ENCODE measurements at places on chromosomes 2 and 18.
A peak's percentile ranks its signal among the peaks of the same experiment; 100 is the strongest.

DNA sequence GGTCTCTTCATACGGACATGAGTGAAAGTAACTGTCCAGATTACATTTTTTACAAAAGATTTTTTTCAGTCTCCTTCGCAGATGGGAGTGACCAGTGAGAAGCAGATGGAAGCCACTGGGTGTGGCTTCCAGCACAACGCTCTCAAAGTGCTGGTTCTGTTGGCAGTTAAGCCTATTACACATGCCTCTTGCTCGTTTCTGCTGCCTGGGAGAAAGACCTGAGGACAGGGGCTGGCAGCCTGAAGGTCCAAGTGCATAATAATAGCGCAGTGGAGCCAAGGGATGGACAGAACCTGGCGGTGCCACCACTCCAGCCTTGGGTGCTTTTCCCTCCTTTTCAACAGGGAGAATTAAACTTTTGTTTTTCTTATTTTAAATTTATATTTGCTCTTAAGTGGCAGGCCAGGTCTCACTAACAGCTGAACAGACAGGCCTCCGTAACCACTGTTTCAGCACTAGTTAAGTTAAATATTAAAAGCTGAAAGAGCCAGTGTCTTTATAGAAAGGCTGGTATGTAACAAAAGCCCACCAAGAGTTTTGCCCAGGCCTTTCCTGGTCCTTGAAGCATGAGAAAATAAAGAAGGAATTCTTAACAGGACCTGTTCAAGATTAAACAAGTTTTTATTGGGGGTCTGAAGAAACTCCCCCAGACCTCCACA lies 1.2 kb upstream of the SKA1 start:
- no peak for DNase-seq

- no peak for DNase-seq
Observed at GRCh38 chr18:75654386-75654785, 226.9 kb upstream of the SMIM21 start.

GRCh38 chr2:241733391-241734207 lies 831 bp upstream of the D2HGDH start:
- DNase-seq: no peak

DNA sequence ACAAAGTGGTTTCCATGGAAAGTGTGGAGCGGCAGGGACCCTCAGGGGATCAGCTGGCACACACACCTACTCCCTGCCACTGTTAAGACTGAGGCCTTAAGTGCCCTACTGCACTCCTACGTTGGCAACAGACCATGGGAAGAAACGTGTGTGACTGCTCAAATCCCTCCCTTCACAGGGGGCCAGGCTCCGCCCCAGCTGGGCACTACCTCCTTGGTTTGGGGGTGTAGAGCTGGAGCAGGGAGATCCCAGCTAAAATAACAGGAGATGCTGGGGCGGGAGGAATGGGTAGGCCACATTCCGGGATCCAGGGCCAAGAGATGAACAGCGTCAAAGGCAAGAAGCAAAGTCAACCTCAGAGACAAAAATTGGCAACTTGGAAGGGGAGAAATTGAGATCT lies 231.0 kb downstream of the EN1 start:
- no peak for DNase-seq

DNA sequence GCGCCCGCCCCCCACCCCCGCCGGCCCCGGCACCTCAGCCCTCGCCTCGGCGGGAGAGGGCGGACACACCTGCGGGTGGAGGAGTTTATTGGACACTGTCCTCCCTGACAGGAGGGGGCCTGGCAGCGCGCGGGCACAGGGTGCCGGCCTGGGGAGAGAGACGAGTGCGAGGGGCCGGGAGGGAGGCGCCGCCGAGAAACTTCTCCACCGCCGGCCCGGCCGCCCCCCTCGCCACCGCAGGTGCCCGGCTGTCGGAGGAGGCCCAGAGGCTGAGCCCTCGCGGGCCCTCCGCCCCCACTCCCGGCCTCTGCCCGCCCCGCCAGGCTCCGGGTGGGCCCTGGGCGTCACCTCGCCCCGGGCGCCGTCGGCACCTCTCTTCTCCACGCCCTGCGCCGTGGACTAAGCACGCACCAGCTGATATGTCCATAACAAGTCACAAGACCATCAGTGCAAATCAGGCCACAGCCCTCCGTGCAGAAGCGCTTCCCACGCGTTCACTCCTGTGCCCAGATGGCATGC lies 311.3 kb downstream of the CELF4 start:
- no peak for DNase-seq

- no peak for DNase-seq
Observed at GRCh38 chr2:111898703-111899514, 502 bp downstream of the MERTK start.

DNA sequence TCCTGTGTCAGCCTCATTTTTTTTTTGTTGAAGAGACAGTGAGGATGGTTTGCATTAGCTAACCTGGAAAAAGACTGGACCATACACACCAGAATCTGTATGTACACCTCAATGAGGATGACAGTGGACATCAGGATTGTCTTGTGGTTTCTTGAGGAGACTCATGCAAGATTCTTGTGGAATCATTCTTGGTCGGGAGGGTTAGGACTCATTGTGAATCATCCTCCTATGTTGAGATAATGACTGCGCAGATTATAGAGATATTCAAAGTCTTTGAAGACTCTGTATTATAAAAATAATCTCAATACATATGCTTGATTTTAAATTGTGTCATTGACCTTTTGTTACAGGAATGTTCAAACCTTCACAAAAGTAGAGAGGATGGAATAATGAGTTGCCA lies 49.1 kb upstream of the DOCK10 start:
- no peak for DNase-seq

- DNase-seq: no peak
Observed at GRCh38 chr2:57701391-57701791, 345.2 kb upstream of the VRK2 start.

DNA sequence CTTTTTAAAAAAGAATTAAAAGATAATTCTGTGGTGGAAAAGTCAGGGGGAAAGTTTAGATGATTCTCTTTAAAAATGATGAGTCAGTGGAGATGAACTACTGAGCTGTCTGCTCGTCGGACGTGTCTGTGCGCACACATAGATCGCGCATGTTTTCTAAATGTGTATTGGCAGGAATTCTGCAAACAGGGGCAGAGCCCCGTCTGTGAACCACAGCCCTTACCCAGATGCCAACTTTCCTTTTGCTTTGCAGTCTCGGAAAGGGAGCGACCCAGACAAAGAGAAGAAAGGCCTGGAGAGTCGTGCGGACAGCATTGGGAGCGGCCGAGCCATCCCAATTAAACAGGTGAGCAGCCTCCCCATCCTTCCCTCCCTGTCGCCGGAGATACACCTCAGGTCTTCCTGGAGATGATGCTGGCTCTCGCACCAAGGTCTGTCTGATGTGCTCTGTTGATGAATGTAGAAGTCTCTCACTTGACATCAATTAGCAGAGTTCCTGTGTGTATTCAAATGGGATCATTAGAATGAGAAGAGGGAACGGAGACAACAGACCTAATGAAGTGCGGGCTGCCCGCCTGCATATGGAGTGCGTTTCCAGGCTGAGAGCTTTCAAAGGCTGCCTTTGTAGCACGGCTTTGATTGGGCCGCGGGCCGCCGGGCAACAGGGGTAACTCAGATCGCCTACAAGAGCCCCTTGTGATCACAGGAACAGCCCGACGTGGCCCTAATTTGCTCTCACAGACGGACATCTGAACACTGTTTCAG lies 313.3 kb downstream of the AGAP1 start:
- peak; percentile 68 for DNase-seq

DNA sequence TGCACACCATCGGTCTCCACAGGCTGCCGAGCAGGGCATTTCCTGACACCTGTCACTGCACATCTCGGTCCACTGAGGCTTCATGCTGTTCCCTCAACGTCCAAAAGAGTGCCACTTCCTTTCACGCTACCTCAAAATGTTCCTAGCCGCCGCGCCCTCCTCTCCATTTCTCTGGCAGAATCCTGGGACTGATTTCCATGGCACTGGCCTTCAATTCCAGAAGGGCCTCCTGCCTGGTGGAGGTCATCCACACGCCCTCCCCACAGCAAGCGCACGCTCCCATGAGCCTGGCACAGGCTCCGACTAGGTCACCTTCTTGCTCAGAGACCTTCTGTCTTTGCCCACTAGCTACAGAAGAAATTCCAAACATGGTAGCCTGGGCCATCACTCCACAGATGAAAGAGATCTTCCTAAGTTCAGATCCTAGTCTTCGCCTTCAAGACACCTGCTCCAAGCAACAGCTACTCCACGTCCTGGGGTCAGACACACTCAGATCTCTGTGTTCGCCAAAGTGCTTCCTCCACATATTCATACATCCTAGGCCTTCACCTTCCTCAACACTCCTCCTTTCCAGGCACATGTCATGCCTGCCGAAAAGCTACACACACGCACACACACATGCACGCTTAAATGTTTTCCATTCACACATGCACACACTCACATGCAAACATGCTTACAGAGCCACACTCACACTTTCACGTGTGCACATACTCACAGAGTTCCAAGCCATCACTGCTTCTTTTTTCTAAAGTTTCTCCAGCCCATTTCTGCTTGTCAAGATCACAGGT lies 94.0 kb downstream of the PXDN start:
- no peak for DNase-seq

DNA sequence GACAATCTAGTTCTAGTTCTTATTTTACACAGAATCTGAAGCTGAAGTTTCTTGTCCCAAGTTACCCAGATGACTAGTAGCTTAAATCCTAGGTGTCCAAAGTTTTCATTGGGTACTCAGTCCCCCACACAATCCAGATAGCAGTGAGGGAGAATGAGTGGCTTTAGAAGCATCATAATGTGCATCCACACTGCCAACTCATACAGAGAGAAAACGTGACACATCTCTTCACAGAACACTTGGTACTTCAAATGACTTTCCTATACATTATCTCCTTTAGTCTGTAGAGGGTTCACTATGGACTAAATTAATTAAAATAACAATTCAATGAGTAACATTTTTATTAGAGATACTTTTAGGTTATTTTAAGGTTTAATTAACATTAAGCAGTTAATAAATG lies 45.2 kb downstream of the STRADB start:
- no peak for DNase-seq

GRCh38 chr2:36415381-36416022 lies 59.9 kb downstream of the CRIM1 start:
- no peak for DNase-seq

GRCh38 chr2:71545572-71546274 lies 92.4 kb downstream of the DYSF start:
- peak; percentile 42 for DNase-seq

- no peak for DNase-seq
Observed at GRCh38 chr2:106572541-106573450, 85.6 kb downstream of the CD8B2 start.

DNA sequence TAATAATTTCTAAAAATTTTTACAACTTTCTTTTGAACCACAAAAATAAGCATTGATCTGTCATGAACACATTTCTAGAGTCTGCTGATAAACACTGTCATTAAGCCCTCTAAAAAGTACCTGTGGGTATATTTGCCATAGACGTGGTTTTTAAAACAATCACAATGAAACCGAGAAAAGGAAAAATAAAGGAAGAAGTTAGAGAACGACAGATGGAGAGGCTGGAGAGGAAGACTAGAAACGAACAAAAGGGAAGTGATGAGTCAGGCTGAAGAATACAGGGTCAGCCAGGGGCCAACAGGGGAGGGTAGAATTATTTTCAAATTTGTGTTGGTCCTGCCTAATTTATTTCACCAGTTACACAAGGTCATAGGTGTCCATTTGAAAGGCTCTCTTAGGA lies 62.0 kb downstream of the MYL12B start:
- DNase-seq: no peak

DNA sequence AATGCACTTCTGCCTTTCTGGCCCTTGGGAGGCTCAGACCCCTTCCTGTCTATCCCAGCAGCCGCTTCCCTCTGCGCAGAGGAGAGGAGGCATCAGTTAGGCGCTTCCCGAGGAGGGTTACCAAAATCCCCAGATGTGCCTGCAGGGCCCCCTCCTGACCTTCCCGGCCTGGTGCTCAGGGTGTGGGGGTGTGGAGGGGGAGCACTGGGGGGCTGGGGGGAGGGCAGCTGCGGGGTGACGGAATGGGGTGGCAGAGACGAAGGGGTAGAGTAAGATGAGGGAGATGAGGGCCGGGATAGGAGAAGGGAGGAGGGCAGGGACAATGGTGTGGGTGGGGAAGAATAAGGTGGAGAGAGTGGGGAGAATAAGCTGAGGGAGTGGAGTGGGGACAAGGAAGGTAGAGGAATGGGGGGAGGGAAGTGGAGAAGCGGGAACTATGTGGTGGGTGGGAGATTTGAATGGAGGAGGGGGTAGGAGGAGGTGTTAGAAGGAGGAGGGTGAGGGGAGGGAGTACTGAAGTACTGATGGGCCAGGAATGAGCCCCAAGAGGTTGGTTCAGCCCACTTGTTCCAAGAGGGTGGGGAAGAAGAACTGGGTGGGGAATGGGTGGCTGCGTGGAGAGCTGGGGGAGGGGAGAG lies 6.5 kb upstream of the ZAP70 start:
- DNase-seq: no peak

DNA sequence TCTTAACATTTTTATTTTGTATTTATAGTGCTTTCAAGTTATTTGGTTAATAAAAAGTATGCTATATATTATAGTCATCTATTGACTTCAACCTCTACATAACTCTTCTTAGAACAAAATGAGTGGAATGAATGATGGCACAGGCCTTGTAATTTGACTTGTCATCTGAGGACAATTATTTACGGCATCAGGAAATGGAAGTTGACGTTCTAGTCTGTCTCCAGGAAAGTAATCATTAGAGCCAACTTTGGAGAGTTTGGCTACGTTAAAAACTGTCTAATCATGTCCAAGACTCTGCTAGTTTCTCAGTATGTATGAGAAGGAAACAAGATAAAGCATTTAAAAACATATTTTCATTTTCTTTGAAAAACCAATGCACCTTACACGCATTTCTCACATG lies 353.6 kb downstream of the ARHGAP15 start:
- DNase-seq: no peak

- no peak for DNase-seq
Observed at GRCh38 chr18:58272779-58273435, 228.9 kb downstream of the NEDD4L start.

DNA sequence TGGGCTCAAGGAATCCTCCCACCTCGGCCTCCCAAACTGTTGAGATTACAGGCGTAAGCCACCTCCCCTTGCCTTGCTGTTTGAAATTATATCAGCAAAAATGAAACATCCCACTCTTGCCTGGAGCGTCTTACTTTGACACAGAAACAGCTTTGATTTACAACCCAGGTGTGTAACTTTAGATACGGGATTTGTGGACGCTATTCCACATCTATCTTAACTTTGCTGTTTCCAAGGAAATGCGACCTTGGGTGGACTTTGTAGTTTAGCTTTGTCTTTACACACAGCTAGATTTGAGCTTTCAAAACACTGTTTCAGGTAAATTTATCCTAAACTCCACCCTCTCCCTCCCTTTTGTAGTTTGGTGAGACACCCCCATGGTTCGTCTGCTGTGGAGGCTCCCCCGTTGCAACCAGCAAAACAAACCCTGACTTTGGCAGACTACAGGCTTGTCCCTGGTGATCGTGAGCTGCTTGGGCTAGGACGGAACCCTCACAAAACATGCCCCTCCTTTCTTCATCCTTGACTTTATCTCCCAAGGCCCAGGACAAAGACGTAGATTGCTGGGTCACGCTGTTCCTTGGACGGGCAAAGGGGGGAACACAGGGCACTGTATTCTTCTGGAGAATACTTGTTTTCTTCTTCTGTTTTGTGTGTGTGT lies 5.5 kb upstream of the MSH6 start:
- DNase-seq: no peak
